CD4-positive, alpha-beta memory T cell (primary cell): ENCODE measurements at places on chromosomes 2 and 18.

DNA sequence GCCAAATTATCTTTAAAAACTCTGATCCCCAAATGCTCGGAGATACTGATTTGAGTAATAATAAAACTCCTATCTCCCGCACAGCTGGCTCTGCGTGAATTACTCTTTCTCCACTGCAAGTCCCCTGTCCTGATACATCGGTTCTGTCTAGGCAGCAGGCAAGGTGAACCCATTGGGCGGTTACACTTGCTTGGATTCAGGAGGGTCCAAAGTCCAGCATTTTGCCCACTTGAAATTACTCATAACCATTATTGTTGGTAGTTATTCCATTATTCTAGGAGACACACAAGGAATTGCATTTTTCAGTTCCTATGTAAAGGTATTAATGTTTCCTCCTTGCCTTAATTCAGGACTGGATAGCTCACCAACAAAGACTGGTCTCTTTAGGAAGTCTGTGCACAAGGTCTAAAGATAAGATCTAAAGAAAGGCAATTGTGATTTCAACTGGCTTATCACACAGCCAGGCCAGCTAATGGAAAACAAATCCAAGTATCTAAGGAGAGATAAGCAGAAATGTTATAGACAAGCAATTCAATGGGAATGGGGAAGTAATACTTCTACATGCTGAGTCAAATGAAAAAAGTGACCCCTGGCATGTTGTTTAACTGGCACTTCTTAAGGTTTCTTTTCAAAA lies 23.2 kb upstream of the NPC1 start:
- DNase-seq: no peak

DNA sequence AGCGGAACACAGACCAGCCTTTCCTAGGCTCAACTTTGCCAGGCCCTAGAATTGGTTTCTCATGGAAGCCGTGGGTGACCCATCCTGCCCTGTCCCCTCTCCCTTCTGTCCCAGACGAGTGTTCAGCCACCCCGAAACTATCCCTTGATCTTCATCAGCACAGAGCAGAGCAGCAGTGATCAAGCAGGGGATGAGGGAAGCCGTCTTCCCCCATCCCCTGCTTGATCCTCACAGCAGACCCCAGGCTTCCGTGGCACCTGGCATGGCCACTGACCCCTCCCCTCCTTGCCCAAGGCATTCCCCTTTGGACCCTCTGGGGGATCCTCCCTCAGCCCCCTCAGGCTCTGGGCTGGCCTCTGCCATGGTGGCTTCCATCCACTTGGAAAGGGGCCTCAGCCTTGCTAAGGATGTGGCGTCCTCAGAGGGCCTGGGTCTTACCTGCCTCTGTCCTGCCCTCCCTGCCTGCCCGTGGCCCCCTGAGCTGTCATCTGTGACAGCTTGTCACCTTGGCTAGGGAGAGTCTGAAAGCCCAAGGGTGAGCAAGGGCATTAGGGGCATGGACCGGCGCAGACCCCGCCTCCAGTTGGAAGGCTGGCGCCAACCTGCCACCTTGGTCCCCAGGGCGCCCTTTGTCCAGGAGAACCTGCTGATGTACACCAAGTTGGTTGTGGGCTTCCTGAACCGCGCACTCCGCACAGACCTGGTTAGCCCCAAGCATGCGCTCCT lies 10.4 kb upstream of the CCDC74A start:
- DNase-seq: no peak

- no peak for DNase-seq
Observed at GRCh38 chr2:223442847-223443246, 159.3 kb downstream of the SCG2 start.

GRCh38 chr18:78240627-78241252 lies 738.9 kb upstream of the SALL3 start:
- no peak for DNase-seq

GRCh38 chr2:11896386-11896785 lies 150.0 kb downstream of the LPIN1 start:
- no peak for DNase-seq

GRCh38 chr2:8480915-8481314 lies 200.9 kb upstream of the ID2 start:
- DNase-seq: no peak

GRCh38 chr2:110994250-110994961 lies 126.3 kb upstream of the BCL2L11 start:
- no peak for DNase-seq

- no peak for DNase-seq
Observed at GRCh38 chr2:26454561-26455001, 23.3 kb downstream of the OTOF start.

DNA sequence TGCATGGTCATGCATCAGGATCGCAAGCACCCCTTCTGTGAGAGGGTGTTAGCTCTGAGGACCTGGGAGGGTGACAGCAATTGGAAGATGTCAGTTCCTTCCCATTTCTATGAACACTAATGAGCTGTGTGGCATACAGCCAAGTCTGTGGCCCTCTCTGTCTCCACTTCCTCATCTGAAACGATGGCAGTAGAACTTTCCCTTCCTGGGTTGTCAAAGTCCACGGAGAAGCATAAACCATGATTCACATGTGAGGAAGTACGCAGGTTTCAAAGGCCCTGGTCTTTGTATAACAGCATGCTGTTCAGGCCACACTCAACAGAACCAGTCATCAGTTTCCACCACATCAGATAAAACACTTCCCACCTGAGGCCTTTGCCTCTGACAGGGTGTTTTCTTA lies 167.4 kb upstream of the RAB6C start:
- DNase-seq: no peak

GRCh38 chr2:46351750-46352138 lies 54.5 kb downstream of the EPAS1 start:
- peak; percentile 76 for DNase-seq

DNA sequence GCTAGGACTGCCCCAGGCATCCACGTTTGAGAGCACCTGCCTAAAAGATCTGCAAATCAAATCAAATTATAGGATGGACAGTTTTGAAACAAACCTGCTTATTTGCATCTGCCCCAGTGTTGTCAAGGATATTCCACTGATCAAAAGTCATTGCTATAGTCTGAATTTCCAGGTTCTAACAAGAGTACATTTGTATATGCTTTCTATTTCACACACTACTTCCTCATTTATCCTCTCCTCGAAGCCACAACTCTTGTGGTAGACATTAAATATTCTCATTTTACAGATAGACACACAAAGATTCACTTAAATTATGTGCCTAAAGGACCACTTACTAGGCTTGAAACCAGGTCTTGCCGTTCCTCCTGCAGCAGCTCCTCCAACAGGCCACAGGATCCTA lies 11.9 kb upstream of the TET3 start:
- no peak for DNase-seq

DNA sequence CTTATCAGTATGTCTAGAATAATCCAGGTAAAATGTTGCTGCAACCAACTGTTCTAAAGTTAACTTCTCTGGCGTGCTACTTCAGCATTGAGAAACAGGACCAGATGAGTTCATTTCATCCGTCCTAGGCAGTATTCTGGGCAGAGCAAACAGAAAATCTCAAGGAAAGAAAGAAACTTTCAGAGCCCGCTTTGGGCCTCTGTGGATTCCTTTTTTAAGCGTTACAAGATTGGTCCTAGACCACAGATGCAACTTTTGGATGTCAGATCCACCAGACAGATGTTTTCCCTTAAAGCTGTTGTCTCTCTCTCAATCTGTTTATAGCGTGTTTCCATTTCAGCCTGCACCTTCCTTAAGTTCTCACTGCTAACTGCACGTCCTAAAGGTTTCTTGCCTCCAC lies 75.0 kb downstream of the BCL2 start:
- no peak for DNase-seq

DNA sequence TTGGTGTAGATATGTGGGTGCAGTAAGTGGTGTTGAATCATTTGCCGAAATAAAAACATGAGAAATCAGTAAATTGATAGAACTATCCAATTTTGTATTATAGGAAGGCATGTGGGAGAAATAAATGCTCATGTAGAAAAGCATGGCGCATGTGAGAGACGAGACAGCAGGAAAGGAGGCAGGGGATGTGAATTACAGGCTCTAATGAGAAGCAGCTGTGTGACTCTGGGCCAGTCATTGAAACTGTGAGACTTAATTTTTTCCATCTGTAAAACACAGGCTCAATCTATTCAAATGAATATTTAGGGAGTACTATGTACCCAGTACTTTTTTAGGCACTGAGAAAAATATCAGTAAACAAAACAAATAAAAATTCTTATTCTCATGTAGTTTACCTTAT lies 42.6 kb upstream of the MAP3K20 start:
- no peak for DNase-seq

DNA sequence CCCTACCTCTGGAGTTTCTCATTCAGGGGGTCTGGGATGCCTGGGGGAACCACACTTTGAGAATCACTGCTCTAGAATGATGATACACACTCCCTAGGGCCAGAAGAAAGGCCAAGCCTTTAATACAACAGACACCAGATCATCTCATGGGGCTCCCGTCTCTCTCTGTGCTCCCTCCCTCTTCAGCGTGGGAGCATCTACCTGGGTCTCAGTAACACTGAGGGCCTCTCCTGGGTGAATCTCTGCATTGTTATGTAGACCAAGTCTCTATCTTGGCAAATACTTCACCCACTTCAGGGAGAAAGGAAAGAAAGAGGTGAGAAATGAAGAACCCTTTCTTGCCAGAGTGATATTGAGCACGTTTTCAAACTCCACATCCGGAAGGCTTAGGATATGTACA lies 146.8 kb upstream of the MSH6 start:
- DNase-seq: no peak

DNA sequence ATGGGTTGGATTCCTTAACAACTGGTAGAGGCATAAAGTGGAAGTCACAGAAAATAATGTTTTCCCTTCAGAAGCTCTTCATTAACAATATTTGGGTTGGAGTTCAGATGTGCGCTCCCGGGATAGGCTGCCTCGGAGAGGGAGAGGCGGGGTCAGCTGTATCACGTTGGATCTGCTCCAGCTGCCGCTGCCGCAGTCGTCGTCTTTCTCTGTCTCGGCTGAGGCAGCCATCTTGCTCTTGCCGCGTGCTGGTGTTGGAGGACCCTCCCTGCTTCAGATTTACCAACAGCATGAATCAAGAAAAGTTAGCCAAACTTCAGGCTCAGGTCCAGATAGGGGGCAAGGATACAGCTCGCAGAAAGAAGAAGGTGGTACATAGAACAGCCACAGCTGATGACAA lies 35.1 kb downstream of the TANC1 start:
- no peak for DNase-seq

DNA sequence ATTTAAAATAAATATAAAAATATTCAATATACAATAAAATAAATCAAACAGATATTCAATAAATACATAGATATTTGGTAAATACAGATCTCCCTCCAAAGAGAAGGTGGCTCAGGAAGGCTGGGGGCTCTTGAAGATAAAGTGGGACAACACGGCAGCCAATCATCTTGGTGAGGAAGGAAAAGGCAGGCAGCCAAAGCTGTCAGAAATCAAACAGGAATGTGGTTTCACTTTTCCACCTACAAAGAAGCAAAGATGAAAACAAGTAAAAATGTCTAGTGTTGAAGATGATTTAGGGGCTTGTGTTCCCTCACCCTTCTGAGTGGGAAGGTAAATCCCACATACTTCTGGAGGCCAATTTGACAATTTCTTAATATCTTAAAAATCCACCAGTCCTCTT lies 85.7 kb downstream of the B3GNT2 start:
- DNase-seq: no peak

DNA sequence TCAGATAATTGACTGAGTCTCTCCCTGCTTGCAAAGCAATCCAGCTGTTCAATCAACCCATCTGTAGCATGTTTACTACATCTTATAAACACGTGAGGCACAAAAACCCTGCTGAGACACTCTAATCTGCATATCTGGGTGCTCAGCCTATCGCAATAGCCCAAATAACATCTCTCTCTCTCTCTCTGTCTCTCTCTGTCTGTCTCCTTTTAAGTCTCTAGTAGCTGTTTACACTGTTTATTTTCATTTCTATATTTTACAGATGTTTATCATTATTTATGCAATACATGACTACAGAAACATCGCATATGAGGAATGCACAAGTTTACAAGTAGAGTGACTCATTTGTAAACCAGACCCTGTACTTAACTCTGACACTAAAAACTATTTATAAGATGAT lies 422.1 kb upstream of the DSEL start:
- DNase-seq: no peak

DNA sequence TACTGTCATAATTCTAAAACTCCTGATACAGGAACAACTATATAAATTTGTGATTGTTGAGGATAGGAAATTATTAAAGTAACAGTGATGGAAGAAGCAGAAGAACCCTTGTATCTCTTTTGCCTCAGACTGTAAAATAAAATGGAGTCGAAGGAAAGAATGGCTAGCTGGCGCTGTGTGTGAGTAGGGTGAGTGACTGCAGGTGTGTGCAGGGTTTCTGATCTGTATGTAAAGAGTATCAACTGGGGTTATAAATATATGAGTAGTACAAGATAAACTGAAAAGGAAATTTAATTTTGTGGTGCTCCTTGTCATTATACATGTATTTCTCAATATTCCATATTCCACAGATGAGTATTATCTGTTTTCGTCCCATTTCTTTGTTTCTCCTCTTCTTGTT lies 15.2 kb downstream of the POLI start:
- no peak for DNase-seq

- no peak for DNase-seq
Observed at GRCh38 chr2:36672199-36672598, 24.3 kb upstream of the VIT start.

DNA sequence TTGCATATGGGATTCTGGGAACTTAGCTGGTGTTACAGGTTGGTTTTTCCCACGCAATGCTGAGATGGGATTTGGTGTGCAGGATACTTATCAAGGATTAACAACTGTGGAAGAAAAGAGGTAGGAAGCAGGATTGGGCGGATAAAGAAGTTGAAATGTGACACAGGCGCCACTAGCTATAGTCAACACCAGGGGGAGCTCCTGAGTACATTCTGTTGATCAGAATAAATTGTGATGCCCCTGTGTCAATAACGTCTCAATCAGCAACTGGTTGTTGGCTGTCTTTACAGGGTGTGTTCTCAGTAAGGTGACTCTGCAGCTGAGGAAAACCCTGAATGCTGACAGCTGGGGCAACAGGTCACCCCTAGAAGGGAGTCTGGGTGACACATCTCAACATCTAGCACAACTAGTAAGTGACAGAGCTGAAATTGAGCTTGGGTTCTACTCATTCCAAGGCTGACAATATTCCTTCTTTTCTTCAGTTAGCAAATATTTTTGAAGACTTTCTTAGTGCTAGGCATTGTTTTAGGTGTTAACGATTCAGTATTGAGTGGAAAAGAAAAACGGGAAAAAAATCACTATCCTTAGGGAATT lies 143.0 kb downstream of the ARL6IP6 start:
- no peak for DNase-seq

GRCh38 chr2:137770166-137770565 lies 194.1 kb upstream of the HNMT start:
- no peak for DNase-seq

- DNase-seq: peak; percentile 48
Observed at GRCh38 chr2:157442191-157442590, 1.7 kb downstream of the CYTIP start.
